Stimulated activated CD4-positive, alpha-beta T cell treated with anti-CD3 and anti-CD28 coated beads, TNF-alpha, amount 100 ng/mL, for 24 hours (primary cell): ENCODE measurements at places on chromosomes 12 and 14.

DNA sequence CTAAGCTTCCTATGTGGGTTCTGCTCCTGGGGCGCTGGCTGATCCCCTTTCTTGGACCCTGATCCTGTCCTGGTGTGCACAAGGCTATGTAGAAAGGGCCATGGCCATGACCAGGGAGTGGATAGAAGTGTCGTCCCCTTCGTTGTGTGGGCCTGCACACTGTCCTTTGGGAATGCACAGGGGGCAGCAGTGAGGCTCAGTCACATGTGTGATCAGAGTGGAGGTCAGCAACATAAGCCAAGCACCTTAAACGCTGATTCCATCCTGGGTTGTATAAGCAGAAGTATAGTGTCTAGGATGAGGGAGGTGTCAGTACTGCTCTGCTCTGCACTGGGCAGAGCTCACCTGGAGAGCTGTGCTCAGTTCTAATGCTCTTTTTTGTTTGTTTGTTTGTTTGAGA is 48.4 kb downstream of the ESRRB start:
- DNase-seq, result no peak

DNA sequence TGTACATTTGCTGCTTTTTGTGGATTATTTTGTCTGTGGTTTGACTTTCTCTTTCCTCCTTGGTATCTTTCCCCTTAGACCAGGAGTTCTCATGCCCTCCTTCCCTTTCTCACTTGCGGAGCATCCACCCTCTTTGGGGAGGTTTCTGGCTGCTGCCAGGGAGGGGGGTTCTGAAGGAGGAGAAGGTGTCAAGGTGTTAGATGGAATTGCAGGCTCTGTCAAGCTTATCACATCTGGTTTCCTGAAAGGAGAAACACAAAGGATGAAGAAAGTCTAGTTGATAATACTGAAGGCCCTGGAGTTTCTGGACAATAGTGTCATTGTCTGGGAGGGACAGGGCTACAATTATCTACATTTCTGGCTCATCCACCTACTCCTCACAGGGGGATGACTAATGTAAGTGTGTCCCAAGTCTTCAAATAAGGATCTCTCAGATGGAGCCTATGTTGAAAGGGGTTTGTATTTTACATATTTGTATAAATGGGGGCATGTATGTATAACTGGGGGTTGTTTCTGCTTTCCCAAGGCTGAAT is 217.3 kb upstream of the CCDC196 start:
- no peak for DNase-seq

- no peak for DNase-seq
These were observed 62.4 kb downstream of the PPM1A start for GRCh38 chr14:60311417-60311816.

DNA sequence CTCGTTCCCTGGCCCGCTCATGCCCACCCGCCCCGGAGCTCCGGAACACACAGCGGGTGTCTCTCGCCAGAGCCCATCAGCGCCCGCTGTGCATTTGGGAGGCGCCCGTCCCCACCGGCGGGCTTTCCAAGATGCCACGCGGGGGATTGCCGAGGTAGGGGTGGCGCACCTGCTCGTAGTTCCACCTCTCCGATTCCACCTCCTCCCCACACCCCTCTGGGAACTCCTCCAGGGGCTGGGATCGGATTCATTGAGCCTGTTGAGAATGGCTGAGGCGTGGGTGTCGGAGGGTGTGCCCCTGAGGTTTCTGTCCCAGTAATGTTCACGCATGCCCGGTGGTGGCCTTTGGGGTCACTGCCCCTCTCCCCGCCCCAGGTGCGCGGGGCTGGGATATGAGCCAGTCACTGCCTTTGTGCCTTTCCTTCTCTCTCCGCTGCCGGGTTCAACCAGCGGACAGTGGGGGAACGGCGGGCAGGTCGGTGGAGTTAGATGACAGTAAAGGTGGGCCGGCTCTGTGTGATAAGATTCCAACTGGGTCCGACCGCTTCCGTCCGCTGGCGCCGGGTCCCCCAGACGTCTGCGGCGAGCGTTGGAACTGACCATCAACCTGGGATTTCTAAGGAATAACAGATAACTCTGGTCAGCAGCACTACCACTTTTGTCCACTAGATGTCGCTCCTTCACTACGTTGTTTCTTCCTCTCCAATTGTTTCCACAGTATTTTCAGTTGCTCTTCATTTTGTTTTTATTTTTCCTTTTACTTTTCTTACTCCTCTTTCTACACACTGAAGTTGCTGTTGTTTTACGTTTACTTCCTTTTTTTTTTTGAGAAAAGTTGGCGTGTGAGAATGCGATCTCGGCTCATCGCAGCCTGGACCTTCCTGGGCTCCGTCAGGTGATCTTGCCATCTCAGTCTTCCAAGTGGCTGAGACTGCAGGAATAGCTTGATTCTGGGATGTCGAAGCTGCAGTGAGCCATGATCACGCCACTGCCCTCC is 178.1 kb upstream of the ALG10B start:
- peak; percentile 40 for DNase-seq

- DNase-seq, result no peak
These were observed 610.9 kb downstream of the DIO2 start for GRCh38 chr14:79600406-79600805.

DNA sequence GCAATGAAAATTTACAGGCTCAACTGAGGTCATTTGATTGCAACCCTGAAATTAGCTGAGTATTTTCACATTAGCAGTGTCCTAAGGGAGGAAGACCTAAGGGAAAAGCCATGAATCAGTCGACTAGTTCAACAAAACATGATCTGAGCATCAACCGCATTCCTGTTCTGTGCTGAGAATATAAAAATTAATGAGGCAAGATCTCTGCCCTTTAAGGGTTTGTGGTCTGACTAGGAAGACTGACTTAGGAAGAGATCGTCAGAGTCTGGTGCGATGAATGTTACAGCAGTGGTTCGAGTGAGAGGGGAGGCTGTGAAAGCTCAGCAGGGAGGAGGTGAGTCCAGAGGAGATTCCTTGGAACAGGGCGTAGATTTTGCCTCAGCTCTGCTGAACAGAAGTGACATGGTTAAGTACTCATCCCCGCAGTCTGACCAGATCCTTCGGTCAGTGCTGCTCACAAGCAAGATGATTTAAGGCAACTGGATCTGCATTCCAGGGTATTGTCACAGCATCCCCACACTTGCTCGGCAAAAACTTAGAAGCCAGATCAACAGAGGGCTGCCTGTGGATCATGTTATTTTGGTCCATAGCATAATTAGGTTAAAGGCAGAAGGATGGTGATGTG is 49.6 kb downstream of the BMAL2 start:
- DNase-seq, result no peak

DNA sequence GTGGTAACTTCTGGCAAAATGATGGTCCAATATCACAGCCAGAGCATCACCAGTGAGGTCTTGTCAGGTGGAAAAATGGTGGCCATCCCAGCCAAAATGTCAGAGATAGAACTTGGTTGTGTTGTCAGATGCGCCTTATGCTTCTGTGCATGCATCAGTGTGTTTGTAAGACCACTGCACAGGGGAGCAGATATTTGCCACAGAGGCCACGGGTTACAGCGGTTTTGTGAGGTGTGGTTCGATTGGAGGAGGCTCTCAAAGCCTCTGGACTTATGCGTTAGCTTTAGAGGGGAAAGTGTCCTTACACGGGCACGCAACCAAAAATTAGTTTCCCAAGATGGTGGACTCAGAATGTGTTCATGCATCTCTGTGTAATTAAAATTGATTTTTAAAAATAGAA is 243.8 kb downstream of the ADGRD1 start:
- DNase-seq, result no peak

- DNase-seq, result no peak
These were observed 202.3 kb downstream of the GXYLT1 start for GRCh38 chr12:41942354-41942753.

- DNase-seq, result no peak
These were observed 28.9 kb upstream of the PLEKHG3 start for GRCh38 chr14:64675312-64675711.

GRCh38 chr14:27391331-27391730 is 793.5 kb upstream of the NOVA1 start:
- DNase-seq, result no peak

DNA sequence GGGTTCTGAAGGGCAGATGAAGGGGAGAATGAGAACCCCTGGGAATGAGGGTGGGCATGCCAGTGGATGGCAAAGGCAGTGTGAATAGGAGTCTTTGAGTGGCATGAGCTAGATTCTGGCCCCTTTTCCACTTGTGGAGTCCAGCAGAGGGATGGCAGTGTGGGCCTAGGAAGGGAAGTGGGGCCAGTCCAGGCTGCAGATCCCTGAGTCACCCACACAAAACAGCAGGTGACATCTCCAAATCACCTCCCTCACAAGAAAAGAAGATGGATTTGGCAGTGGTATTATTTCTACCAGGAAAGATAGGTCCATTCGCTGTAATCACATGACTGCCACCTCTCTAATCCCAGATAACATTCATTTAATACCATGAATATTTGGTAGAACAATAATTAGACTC is 151.3 kb downstream of the TTC7B start:
- no peak for DNase-seq

- no peak for DNase-seq
These were observed 37.3 kb downstream of the GPR135 start for GRCh38 chr14:59427653-59428580.

GRCh38 chr14:104423701-104424405 is 155.7 kb upstream of the C14orf180 start:
- DNase-seq, result no peak

- DNase-seq, result no peak
These were observed 26.8 kb downstream of the BCAT1 start for GRCh38 chr12:24922090-24922489.

DNA sequence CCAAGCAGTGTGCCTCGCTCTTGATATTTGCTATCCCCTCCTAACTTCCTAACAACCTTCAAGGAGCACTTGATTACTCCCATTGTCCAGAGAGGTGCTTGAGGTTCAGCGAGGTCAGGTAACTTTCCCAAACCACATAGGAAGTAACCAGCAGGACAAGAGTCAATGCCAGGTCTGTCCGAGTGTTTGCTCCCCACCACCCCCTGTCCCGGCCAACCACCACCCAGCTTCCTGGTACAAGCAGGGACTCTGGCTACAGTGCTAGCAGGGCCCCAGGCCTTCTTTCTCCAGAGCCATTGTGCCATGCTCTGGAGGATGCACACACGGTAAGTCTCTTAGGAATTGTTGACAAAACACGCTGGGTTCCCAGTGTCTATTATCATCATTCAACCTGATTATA is 49.2 kb downstream of the SYNE3 start:
- no peak for DNase-seq
